Mesenchymal stem cell (in vitro differentiated cells and primary cell): ENCODE measurements at places on chromosomes 12 and 14.

GRCh38 chr12:112932485-112933128 is 5.7 kb upstream of the OAS3 start:
- H3K27me3 ChIP-seq, result no peaks in the 10 kb centered on the region
- H3K36me3 ChIP-seq, result no peaks in the 10 kb centered on the region
- H3K27ac ChIP-seq, result no peak overlapping the region
- H3K4me1 ChIP-seq, result no peaks in the 10 kb centered on the region
- no peak for DNase-seq

- peaks cover 11% of the 10 kb centered on the region for H3K36me3 ChIP-seq
- no peak overlapping the region for H3K27ac ChIP-seq
- H3K4me1 ChIP-seq, result peaks cover under 1% of the 10 kb centered on the region
- H3K4me3 ChIP-seq, result no peak overlapping the region
- no peak for DNase-seq
- H3K27me3 ChIP-seq, result no peaks in the 10 kb centered on the region
Observed at GRCh38 chr14:100484531-100485267, 102.5 kb downstream of the BEGAIN start.

- no peak overlapping the region for H3K27ac ChIP-seq
- DNase-seq, result no peak
- no peaks in the 10 kb centered on the region for H3K27me3 ChIP-seq
Observed at GRCh38 chr14:26320886-26321285, 276.9 kb downstream of the NOVA1 start.

DNA sequence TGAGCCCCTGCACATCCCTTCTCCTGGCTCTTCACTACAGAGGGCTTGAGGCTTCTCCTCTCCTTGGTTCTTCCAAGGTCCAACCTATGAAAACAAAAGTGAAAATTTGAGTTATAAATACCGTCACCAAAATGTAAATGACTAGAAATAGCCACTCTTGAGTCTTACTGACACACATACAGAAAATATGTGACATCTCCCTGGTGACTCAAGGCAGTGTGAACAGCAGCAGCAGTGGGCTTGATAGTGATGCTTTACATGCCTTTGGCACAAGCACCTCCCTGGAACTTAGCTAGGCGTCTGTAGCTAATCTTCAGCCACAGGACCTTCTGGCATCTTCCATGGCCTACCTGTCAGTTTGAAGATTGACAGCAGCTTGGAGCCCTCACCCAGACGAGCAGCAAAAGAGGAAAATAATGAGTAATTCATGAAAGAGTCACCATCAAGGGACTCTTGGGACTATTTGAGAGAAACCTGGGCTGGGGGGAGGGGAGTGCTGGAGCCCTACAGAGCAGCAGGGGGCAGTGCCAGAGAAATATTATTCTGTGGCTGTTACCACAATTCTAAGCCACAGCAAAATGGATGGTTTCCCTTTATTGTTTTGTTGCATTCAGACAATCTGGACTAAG is 158.0 kb downstream of the KCNK10 start:
- peaks cover 24% of the 10 kb centered on the region for H3K27me3 ChIP-seq
- H3K27ac ChIP-seq, result no peak overlapping the region
- no peak for DNase-seq
- no peak overlapping the region for H3K4me3 ChIP-seq
- no peaks in the 10 kb centered on the region for H3K36me3 ChIP-seq
- no peaks in the 10 kb centered on the region for H3K4me1 ChIP-seq

DNA sequence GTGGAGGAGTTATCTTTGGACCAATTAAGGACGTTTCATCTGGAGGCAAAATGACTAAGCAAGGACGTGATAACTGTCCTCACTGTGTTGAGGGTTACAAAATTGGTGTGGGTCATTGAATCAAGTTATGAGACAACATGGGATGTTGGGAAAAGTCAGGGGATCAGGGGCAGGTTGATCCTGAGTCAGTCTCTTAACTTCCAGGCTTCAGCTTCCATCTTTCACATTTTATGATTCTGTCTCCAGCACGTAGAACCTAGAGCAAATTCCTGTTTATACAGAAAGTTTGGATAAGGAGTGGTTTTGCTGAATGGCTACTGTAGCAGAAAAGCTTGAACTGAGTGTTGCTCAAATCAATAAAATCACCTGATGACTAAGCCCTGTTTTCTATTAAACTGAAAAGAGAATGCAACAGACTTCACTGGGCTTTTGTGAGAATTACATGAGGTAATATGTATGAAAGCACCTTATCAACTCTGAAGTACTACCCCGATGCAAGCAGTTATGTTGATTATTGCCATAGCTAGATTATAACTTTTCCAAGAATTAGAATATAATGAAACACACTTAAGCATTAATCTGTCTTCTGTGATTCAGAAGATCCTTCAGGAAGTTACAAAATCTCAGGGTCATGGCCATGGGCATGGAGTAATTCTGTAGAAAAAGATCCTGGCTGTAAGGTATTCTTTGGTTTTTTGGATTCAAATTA is 184.8 kb downstream of the ETV6 start:
- H3K27me3 ChIP-seq, result no peaks in the 10 kb centered on the region
- peaks cover 7% of the 10 kb centered on the region for H3K4me1 ChIP-seq
- H3K36me3 ChIP-seq, result peaks cover 2% of the 10 kb centered on the region
- H3K27ac ChIP-seq, result peak overlapping the region; percentile 36
- no peak overlapping the region for H3K4me3 ChIP-seq

DNA sequence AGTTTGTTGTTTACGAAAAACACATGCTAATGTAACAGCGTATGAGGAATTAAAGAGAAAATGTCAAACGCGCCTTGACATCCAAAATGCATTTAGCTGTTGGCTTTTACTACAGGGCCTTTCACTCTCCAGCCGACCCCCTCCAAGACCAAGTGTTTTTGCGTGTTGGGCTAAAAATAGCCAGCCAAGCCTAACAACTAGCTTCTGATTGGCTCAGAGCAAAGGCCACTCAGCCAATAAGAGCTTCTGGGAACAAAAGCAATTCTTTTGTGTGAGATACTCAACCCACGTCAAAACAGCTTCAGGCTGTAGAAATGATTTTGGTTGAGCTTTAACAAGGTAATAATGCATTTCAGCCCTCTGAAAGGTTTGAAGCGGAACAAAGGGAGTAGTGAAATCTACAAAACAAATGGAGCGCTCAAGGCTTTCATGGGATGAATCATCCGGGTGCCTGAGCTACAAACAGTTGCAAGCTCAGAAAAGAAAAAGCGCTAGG is 198.7 kb upstream of the DCN start:
- peak overlapping the region; percentile 80 for H3K27ac ChIP-seq
- H3K4me1 ChIP-seq, result no peaks in the 10 kb centered on the region
- H3K36me3 ChIP-seq, result no peaks in the 10 kb centered on the region
- DNase-seq, result peak; percentile 89
- no peaks in the 10 kb centered on the region for H3K27me3 ChIP-seq

DNA sequence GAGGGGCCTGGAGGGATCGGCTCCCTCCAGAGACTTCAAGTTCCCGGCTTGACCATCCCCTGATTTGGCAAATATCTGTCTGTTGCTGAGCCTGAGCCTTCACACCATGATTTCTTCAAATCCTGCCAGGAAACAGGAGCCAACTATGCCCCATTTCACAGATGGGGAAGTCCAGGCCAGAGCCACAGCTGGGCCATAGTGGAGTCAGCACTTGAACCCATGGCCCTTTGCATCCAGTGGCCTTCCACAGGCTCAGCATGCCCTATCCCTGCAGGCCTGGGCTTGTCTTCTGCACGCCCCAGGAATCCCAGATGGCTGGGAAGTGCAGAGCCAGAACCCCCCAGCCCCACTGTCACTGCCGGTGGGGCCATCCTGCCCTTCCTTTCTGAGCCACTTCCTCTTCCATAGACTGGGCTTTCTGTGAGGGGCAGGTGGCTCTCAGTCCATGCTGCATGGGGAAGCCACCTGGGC is 44.9 kb downstream of the CYP46A1 start:
- no peaks in the 10 kb centered on the region for H3K36me3 ChIP-seq
- H3K4me3 ChIP-seq, result no peak overlapping the region
- no peak overlapping the region for H3K27ac ChIP-seq
- DNase-seq, result no peak

GRCh38 chr14:56549721-56550120 is 29.9 kb upstream of the TMEM260 start:
- no peak for DNase-seq
- H3K27ac ChIP-seq, result no peak overlapping the region
- peaks cover 39% of the 10 kb centered on the region for H3K27me3 ChIP-seq
- H3K4me3 ChIP-seq, result no peak overlapping the region
- H3K4me1 ChIP-seq, result no peaks in the 10 kb centered on the region
- no peaks in the 10 kb centered on the region for H3K36me3 ChIP-seq

DNA sequence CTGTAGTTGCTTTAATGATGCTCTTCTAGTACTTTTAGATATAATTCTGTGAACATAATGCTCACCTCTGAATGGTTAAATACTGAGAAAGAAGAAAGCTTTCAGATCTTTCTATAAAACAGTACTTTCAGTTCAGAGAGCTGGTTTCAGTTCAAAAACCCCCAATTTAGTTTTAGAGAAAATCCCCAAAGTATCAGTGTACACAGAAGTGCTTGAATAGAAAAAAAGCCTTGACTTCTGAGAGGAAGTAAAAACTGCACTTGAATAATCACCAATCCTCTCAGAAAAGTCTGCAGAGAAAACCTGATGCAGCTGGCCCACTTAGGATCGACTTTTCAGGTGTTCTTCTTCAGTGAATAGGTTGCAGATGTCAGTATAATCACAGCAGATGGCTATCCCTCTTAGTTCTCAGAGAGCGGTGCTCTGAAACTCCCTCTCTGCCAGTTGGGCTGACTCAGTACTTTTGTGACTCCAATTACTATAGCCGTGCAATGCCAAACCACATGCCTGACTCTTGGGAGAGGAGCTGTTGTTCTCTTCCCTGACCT is 616.3 kb downstream of the LRFN5 start:
- no peak overlapping the region for H3K27ac ChIP-seq
- DNase-seq, result peak; percentile 60
- H3K4me1 ChIP-seq, result no peaks in the 10 kb centered on the region
- no peaks in the 10 kb centered on the region for H3K27me3 ChIP-seq
- no peaks in the 10 kb centered on the region for H3K36me3 ChIP-seq
- H3K4me3 ChIP-seq, result no peak overlapping the region

DNA sequence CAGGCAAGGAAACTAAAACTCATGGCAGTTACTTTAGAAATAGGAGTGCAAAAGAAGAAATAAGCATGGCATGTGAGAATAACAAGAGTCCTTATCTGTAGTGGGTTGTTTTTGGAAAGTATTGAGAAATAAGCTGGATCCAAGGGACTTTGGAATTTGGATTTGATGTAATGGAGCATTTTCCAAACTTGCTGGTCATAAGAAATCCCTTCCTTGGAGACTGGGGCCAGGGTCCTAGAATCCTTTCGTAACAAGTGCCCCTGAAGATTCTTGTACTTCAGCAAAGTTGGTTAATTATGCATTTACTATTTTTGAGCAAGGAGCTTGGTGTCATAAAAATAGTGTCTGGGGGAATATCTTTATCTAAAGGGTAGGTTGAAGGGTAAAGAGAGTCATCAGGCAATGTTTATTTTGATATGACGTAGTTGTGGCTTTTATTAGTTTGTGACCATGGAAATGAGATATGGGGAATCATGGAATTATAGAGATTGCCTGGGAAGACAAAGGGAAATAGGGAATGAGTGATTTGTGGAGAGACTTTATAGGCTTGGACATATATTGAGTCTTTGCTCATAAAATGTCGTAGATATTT is 53.9 kb downstream of the WNK1 start:
- H3K27ac ChIP-seq, result no peak overlapping the region
- peak; percentile 56 for DNase-seq
- H3K36me3 ChIP-seq, result no peaks in the 10 kb centered on the region
- H3K4me1 ChIP-seq, result peaks cover 4% of the 10 kb centered on the region
- no peak overlapping the region for H3K4me3 ChIP-seq
- H3K27me3 ChIP-seq, result no peaks in the 10 kb centered on the region

GRCh38 chr12:11460343-11461023 is 65.1 kb upstream of the PRB2 start:
- H3K36me3 ChIP-seq, result no peaks in the 10 kb centered on the region
- no peak overlapping the region for H3K27ac ChIP-seq
- no peaks in the 10 kb centered on the region for H3K4me1 ChIP-seq

- H3K4me1 ChIP-seq, result no peaks in the 10 kb centered on the region
- H3K36me3 ChIP-seq, result no peaks in the 10 kb centered on the region
- no peak overlapping the region for H3K27ac ChIP-seq
- no peak for DNase-seq
- peaks cover 18% of the 10 kb centered on the region for H3K27me3 ChIP-seq
- H3K4me3 ChIP-seq, result no peak overlapping the region
Observed at GRCh38 chr12:111355201-111355925, 13.5 kb downstream of the PHETA1 start.

GRCh38 chr14:95263527-95264231 is 56.0 kb downstream of the CLMN start:
- H3K36me3 ChIP-seq, result no peaks in the 10 kb centered on the region
- DNase-seq, result no peak
- H3K27ac ChIP-seq, result peak overlapping the region; percentile 96

DNA sequence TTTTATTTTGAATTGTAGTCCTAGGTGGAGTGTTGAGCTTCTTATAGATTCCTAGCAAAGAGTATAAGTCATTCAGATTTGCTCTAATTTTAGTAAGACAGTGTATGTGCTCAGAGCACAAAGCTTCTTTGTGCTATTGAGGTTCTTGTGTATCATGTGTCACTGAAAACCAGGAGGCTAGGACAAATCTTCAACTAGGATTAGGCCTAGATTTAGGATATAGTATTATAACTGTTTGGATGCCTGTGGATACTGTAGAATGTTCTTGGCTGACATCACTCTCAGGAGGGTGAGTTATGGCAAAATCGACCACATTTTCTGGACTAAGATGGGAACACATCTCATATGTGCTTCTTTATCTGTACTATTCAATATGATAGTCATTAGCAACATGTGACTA is 86.5 kb downstream of the DHRS2 start:
- no peak overlapping the region for H3K27ac ChIP-seq
- H3K27me3 ChIP-seq, result no peaks in the 10 kb centered on the region
- H3K36me3 ChIP-seq, result no peaks in the 10 kb centered on the region
- no peaks in the 10 kb centered on the region for H3K4me1 ChIP-seq

DNA sequence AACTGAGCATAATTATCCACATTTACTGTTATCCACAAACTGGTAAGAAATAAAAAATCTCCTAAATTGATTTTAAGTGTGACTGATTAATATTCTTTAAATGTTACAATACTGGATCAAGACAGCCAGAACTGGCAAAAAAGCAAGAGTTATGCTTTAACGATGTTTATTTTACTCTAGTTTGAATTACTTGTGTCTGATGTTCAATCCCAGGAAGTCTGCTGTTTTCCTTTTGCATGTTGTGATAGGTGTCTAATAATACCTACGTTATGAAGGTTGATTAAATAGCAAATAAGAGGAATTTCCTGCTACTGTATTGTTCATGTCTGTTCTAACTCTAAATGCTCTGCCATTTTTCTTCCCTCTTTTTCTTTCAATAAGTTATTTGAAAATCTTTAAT is 34.4 kb upstream of the OTOGL start:
- H3K27me3 ChIP-seq, result no peaks in the 10 kb centered on the region
- no peak overlapping the region for H3K27ac ChIP-seq
- H3K36me3 ChIP-seq, result no peaks in the 10 kb centered on the region
- no peak overlapping the region for H3K4me3 ChIP-seq
- no peaks in the 10 kb centered on the region for H3K4me1 ChIP-seq

- no peaks in the 10 kb centered on the region for H3K36me3 ChIP-seq
- peak overlapping the region; percentile 78 for H3K4me3 ChIP-seq
- no peak for DNase-seq
- peaks cover 34% of the 10 kb centered on the region for H3K4me1 ChIP-seq
- no peaks in the 10 kb centered on the region for H3K27me3 ChIP-seq
Observed at GRCh38 chr14:75979648-75980565, 1.9 kb downstream of the TGFB3 start.

- H3K4me3 ChIP-seq, result no peak overlapping the region
- peak overlapping the region; percentile 76 for H3K27ac ChIP-seq
- no peaks in the 10 kb centered on the region for H3K27me3 ChIP-seq
- H3K36me3 ChIP-seq, result peaks cover 21% of the 10 kb centered on the region
- H3K4me1 ChIP-seq, result peaks cover 48% of the 10 kb centered on the region
- no peak for DNase-seq
Observed at GRCh38 chr14:68937471-68938270, 41.4 kb downstream of the ACTN1 start.
